ENCODE measurements at places on chromosomes 1 and 21.

DNA sequence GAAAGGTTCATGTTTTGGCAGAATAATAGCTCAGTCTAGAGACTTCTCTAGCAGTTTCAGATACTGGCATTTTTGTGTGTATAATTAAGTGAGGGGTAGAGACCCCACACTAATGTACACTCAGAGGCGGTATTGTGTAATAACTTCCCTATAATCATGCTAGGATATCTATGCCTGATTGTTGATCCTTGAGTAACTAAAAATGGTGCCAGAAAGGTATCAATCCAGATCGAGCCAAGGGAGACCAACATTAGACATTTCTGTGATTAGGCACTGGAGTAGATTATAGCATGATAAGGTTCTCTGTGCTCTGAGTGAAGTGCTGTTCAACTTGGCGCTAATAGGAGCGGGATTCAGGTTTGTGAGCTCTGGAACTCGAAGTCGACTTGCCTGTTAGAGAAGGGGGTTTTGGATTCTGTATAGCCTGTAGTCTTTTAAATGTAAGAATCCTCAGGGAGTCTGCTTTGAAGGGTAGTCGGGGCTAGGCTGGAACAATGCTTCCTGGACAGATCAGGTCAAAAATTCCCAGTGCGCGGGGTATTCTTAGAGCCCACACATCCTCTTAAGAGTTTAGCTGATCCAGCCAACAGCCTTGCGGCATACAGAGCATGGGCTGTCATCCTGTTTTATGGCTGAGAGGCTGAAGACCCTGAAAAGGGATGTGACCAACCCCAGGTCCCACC lies 24.2 kb downstream of the MAN1C1 start:
- DNase-seq: no peak

DNA sequence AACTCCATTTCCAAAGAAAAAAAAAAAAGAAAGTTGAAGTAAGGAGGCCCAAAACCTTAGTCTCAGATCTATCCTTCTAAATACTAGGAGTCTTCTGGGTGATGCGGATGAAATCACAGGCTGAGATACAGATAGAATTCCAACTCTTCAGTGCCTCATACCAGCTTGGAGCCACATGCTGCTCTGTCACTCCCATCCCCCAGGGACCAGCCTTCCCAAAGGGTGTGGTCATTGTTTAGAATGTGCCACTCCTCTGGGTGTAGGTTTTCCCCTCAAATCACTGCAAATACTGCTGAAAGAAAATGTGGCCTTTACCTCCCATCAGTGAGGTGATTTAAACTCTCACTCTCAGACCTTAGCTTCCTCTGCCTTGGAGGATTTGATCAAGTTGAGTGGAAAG lies 112.9 kb downstream of the CDC7 start:
- no peak for DNase-seq

DNA sequence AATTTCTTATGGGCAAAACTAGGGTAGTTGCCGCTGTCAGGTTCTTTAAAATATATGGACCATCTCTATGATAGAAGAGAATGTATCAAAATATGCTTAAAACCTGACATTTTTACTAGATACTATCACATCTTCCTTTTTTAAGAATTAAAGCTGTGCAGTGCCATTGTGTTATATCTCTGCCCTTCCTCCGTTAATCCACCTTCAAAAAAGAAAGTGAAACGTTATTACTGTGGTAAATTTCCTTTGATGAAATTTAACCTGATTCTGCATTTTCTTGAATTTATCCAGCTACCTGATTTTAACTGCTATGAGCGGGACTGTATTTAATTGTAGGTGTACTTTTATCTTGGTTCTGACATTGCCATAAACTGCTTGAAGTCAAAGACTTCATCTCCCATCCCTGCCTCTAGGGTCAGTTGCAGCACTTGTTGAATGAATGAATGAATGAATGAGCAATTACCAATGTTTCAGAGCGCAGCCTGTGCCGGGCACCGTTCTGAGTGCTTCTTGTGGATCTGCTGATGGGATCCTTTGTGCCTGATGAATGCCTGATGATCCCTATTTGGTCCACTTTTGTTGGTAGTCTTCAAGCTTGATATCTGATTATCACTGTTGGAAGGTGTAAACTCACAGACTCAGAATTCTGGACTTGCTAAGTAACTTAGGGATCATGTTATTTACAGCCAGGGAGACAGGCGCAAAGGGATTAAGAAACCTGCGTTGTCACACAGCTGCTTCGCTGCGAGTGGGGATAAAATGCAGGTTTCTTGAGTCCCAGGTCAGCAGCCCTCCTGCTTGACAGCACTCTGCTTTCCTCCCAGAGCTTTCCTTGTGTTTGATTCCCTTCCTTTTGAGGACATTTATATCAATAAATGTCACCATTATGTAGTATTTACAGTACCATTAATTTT lies 30.1 kb downstream of the SMYD2 start:
- no peak for DNase-seq

DNA sequence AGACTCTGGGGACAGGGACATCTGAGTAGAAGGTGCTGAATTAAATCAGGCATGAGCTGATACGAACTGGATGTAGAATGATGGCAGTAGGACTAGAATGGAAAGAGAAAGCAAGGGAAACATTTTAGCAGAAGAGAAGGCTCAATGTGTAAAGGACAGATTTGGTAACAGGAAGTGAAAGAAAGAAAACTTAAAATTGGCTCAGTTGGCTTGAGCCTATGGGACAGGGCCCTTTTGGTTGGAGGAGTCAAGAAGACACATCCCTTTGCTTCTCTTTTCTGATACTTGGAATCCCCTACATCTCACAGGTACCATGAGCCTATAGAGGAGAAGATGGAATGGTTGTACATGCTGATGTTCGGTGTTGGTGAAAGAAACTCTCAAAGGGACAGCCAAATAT lies 300.6 kb upstream of the PLXNA2 start:
- no peak for DNase-seq

- no peak for DNase-seq
Observed at GRCh38 chr1:169894424-169895145, 889 bp upstream of the SCYL3 start.

DNA sequence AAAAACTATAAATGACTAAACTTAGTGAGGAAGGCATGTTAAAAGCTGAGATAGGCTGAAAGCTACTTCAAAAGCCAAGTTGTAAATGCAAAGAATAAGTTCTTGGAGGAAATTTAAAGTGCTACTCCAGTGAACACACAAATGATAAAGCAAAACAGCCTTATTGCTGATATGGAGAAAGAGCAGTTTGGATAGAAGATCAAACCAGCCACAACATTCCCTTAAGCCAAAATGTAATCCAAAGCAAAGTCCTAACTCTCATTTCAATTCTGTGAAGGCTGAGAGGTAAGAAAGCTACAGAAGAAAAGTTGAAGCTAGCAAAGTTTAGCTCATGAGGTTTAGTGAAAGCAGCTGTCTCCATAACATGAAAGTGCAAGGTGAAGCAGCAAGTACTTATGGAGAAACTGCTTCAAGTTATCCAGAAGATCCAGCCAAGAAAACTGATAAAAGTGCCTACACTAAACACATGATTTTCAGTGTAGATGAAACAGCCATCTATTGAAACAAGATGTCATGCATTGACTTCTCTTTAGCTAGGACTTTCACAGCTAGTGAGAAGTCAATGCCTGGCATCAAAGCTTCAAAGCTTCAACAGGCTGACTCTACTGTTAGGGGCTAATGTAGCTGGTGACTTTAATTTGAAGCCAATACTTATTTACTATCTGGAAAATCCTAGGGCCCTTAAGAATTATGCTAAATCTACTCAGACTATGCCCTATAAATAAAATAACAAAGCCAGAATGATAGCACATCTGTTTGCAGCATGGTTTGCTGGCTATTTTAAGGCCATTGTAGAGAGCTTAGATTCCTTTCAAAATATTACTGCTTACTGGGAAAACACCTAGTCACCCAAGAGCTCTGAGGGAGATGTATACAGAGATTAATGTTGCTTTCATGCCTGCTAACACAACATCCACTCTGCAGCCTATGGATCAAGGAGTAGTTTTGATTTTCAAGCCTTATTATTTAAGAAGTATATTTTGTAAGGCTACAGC lies 188.6 kb downstream of the EIF4G3 start:
- DNase-seq: no peak

DNA sequence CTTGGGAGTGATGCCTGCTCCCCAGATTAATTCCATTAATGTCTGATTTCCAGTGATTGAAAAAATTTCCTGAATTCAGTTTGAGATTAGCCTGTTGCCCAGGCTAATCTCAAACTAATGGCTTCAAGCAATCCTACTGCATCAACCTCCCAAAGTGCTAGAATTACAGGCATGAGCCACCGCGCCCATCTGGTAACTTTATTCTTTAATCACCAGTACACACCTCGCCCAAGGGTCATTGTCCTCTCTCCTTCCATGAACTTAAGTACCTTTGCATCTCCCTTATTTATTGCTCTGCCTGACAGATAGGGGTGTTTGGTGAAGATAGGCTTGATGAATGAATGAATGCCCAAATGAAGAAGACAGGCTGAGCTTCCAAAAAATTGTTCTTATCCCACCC lies 366.5 kb downstream of the SIPA1L2 start:
- DNase-seq: no peak

DNA sequence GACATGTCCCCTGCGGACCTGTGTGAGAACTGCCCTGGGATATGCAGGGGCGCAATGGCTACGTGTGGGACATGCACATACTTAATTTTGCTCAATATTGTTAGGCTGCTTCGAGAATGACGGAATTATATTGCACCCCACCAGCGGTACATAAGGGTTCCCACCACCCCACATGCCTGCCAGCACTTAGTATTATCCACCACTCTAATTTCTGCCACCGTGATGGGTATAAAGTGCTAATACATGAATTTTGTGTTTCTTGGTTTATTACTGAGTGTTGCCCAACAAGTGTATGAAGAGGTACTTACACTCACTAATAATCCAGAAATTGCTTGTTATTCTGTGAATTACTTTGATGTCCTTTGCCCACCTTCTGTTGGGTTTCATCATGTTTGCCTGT lies 52.1 kb upstream of the ACOT11 start:
- DNase-seq: no peak

- no peak for DNase-seq
Observed at GRCh38 chr21:31629972-31630711, 29.4 kb upstream of the SOD1 start.

GRCh38 chr1:101221945-101222429 lies 14.8 kb upstream of the S1PR1 start:
- no peak for DNase-seq

DNA sequence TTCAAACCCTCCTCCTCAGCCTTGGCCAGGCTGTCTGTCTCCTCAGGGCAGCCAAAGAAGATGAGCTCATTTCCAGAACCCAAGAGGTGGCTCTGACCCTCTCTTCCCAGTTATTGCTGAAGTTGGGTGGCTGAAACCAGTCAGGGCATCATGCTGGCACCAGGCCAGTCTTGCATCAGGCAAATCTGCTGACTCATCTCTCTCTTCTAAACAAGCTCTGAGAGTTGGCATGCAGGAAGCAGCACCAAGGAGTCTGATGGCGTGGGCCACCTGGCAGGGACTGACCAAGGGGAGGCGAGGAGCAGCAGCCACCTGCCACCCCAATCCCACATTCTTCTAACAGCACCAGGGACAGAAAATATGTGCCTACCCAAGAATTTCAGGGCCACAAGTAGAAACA lies 104.8 kb upstream of the ATP1A1 start:
- DNase-seq: no peak

- no peak for DNase-seq
Observed at GRCh38 chr1:110893908-110894490, 21.1 kb downstream of the CD53 start.

DNA sequence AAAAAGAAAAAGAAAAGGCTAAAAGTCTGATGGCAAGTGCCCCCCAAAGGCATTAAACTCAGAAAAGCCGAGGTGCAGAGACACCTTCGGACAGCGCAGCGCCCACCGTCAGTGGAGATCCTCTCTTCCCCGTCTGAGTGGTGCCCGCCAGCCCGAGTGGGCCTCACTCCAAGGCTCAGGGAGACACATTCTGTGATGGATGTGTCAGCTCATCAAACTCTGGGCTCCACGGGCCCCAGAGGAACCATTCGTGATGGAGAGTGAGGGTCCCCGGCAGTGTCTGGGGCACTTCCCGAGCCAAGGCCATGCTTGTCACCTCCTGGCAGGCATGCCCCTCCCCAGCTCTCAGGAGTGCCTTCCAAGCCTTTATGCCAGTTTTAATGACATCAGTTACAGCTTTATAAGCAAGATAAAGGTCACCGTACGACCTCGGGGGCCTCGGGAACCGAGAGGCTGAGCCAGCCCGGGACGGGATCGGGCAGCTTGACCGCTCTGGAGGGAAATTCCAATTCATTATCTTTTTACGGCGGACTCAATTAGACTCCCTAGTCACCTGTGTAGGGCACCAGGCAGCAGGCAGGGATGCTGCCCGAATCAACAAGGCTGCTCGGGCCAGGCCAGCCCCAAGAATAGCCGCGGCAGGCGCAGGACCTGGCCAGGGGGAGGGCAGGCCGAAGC lies 49.5 kb downstream of the MORN1 start:
- no peak for DNase-seq

GRCh38 chr1:177069490-177069889 lies 95.0 kb downstream of the ASTN1 start:
- no peak for DNase-seq

GRCh38 chr21:38811257-38811656 lies 5.5 kb downstream of the ETS2 start:
- no peak for DNase-seq

- no peak for DNase-seq
Observed at GRCh38 chr1:229381234-229381633, 38.4 kb upstream of the CCSAP start.

- DNase-seq: no peak
Observed at GRCh38 chr1:2641381-2642130, 8.7 kb upstream of the MMEL1 start.

- no peak for DNase-seq
Observed at GRCh38 chr1:92504291-92505014, 17.7 kb upstream of the GFI1 start.

DNA sequence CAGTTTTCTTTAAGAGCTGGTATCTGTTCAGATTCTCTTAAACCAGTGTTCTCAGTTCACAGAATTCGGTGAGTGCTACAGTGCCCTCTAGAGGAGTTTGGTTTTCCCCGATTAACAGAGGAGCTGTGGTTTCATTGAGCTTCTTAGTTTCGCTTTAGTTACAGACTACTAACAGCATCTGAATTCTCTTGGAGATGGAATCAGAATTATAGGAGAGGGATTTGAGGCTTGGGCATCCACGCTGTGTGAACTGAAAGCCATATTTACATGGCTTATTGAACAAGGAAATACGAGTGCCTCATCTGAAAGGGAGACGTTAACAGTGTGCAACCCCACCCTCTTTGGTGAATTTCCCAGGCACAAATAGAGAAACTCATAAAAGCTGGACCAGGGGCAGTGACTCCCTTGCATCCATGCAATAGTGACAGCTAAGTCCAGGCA lies 202.0 kb downstream of the USH2A start:
- DNase-seq: no peak

GRCh38 chr1:42938645-42939615 lies 19.7 kb downstream of the SLC2A1 start:
- DNase-seq: no peak

GRCh38 chr1:51671527-51672325 lies 54.8 kb downstream of the OSBPL9 start:
- DNase-seq: no peak

Measured in CD8-positive, alpha-beta memory T cell (primary cell).